ENCODE measurements at places on chromosomes 11 and 22. TPM values are rescaled to one million over a fixed set of nuclear protein-coding genes. Genes with fewer than 3 reads are reported as not detected.

DNA sequence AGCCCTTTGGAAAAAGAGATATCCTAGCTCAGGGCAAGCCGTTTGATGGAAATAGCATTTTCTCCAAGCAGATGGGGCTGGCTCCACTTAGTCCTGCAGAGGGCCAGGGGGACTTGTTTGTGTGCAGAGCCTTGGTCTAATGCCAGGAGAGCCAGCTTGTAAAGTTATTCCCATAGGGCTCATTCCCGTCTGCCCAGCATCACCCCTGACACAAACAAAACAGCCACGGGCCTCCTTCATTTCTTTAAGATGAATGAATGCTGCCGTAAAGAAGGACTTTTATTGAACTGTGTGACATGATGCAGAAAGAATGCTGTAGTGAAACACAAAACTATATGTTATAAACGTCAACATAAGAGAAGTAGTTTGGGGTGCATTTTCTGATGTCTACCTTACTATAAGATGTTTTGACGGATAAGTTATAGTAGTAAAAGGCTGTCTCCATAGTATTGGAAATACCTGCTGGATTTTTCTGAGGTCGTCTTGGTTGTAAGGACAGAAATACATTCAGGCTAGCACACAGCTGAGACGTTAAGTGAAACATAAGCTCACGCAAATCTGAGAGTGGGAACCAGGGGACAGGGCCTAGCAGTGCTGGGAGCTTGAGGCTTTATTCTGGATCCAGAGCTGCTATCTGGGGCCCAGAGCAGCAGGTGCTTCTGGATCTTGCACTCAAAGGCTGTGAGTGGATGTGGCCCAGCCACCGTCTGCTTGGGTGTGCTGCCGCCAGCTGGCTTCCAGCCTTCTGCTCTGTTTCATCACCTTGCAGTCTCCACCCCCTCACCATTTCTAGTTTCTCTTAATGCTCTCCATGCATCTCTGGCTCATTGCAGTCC lies 53.3 kb downstream of the NCAM1 start:
- no peak for DNase-seq

DNA sequence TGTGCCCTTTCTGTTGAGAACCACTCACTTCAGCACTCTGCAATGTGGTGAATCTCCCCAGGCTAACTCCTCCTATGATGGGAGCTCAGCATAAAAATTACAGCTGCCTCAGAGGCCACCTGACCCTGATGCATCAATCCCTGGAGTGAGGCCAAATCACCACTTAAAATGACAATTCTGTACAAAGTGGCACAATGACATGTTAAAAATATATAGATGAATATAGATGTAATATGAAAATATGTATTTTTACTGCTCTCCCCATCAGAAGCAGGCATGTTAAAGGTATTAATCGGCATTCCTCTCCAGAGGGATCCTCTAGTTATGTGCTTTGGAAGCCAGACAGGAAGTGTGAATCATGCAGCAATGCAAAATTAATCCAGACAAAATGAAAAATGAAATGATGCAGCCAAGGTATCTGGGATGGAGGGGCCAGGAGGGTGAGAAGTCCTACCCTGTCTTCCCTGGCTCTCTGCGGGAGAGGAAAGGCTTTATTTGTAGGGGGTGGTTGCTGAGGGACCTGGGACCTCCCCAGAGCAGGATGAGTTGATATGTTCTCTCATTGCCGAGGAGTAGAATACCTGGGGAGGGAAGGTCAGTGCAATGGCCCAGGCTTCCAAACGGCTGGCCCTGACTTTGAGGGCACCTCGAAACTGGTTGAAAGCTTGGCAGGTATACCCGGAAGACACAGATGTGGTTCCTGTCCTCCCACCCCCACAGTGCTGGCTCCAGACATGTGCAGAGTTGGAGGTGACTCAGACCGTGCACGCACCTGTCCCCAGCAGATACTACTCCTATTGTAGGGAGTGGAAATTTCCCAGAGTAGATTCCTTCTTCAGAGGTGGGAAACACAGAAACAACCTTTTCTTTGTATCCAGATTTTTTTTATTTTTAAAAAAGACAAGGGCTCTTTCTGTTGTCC lies 347.9 kb upstream of the NCAM1 start:
- no peak for DNase-seq

- no peak for DNase-seq
These were observed 555.2 kb downstream of the SOX6 start for GRCh38 chr11:15801126-15801525.

- DNase-seq: no peak
These were observed 284.8 kb downstream of the ETS1 start for GRCh38 chr11:128302425-128303186.

GRCh38 chr11:47189100-47189834 lies 3.0 kb upstream of the PACSIN3 start:
- DNase-seq: no peak

- no peak for DNase-seq
These were observed 86.3 kb downstream of the ATXN10 start for GRCh38 chr22:45757936-45758335.

DNA sequence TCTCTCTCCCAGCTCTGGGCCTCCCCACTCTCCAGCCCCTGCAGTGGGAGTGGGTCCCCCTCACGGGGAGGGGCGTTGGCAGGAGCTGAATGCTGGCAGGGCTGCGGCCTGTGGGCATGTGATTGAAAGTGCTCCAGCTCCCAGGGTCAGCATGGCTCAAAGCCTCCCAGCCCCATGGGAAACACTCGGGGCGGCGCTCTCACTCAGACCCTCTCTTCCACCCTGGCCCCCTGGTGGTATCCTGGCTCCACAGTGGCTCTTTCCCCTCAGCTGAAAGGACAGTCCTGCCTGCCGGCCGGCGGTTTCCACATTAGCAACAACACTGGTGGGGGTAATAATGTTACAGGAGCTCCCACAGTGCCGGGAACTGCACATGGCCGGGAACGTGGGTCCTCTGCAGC lies 35.5 kb downstream of the POLR3H start:
- no peak for DNase-seq

DNA sequence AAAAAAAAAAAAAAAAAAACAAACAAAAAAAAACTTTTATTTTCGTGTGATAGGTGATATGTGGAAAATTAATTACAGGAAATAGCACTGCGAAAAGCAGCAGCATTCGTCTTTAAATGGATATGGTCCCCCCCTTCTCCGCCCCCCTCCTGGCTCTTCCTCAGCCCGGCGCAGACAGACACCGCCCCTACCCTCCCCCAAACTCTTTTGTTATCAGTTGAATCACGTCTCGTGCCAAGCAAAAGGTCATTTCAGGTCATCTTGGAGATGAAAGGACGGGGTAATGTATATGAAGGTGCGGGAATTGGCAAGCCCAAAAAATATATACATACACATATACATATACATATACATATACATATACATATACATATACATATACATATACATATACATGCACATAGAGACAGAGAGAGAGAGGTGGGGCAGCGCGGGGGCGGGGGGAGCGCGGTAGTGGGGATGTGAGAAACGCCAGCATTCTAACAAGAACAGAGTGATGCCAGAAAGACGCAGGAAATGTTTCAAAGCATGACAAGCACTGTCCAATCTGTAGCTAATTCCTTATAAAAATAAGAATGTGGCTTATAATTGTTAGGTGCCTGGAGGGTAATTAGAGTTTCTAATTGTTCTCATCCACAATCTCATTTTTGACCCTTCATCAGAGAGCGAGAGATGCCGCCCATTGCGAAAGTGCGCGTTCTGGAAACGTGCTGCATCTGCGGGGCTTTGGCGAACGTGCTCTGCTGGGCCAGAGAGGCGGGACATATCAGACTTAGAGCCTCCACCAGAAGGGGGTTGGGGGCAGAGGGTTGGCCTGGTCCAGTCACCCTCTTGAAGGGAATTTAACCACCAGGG lies 214.5 kb upstream of the UBASH3B start:
- no peak for DNase-seq

GRCh38 chr11:78603792-78604191 lies 29.1 kb upstream of the NARS2 start:
- no peak for DNase-seq

DNA sequence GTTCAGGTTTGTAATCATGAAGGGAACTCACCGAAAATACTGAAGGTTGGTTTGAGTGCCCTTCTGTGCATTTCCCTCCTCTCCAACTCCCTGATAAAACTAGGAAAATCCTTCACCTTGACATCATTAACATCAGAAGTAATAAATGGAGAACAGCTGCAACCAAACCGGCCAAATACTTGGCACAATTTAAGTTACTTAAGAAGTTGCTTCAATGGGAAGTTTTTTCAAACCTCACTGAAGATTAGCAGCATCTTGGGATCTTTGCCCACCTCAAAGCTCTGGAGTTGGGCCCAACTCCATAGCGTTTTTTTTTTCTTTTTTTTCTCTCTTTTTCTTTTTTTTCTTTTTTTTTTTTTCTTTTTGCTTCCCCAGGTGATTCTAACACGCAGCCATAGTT lies 784.8 kb downstream of the KCNA4 start:
- DNase-seq: no peak

GRCh38 chr11:75656044-75656727 lies 12.7 kb downstream of the MAP6 start:
- DNase-seq: no peak

DNA sequence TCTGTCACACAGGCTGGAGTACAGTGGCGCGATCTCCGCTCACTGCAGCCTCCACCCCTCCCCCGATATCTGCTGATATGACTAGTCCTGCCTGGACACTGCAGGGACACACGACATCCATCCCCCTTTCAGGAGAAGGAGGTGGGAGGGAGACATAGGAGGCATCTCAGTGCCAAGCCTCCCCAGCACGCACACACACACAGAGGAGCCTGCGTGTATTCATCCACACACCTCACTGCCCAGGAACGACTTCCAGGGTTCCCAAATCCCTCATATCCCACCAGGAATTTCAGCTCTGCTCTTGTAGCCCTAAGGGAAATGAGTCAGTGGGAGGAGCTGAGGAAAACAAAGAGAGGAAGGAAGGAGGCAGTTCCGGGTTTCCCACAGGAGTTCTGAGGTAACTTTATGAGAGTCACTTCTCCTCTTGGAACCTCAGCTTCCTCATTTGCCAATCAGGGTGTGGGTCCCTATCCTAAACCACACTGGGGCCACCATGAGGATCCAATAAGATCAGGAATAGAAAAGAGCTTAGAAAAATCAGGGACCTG lies 37.2 kb upstream of the ACER3 start:
- DNase-seq: no peak

DNA sequence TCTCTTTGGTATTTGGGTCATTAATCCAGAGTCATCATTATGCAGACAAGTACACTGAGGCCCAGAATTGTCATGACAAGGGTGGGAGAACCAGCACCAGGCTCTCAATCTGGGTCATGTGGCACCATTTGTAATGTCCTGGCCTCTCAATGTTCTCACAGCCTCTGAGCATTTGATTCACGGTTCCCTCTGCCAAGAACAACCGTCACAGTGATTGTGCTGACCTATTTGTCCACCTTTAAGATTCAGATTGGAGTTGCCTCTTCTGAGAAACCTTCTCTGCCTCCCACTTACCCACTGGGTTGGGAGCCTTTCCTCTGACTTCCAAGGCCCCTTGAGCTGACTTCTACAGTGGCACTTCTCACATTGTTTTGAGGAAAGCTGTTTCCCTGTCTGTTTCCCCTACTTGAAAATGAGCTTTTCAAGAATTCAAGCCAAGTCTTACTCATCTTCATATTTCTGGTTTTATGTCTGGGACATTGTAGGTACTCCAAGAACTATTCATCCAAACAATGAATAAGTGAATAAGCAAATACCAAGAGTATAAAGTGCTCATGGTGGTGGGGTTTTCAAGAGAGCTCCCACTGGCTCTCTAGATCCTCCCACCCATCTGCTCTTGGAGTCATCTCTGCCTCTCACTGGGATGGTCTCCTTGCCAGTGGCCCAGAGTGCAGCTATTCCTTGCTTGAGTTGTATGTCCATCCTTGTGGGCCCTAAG lies 126.4 kb upstream of the E2F8 start:
- DNase-seq: no peak

DNA sequence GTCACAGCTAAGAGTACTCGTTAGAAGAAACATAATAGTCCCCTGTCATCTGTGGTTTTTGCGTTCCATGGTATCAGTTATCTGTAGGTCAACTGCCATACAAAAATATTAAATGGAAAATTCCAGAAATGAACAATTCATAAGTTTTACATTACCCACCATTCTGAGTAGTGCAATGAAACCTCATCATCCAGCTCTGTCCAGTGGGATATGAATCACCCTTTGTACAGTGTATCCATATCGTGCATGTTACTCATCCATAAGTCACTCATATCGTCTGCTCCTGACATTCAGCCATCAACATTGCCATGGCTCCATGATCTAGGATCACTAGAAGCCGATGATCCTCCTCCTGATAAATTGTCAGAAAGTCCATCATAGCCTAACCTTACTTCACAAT lies 174.9 kb upstream of the C11orf87 start:
- no peak for DNase-seq

DNA sequence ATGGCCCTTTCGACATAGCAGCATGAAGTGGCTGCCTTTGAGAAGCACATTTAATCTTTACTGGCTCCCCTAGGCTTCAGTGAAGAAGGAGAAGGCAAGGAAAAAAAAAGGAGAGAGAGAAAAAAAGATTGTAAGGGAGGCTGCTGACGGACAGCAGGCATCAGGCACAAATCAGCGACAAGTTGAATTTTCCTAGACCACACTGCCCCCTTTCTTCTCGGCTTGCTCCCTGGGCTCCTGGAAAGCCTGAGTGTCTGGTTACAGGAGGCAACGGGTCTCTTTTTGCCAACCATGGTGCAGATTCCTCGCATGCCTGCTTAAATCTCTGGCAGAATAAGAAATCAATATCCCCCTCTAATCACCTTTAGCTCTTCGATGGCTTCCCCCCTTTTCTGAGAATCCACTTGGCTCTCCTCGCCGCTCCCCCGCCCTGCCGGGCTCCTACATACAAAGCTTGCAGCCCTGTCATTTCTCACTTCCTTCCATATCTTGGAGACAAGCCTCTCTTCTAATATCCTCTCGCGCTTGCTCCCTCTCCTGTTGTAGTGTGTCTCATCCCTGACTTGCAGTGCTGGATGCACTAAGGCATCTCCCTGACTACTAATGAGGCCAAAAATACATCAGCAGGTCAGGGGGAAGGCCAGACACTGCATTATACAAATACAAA lies 14.3 kb downstream of the BLID start:
- DNase-seq: no peak

- no peak for DNase-seq
These were observed 813 bp upstream of the BTBD10 start for GRCh38 chr11:13463779-13464290.

Gene LRP4
- 0.16 TPM for total RNA-seq

Gene RIMBP3B
- total RNA-seq: 0.16 TPM

Gene SCUBE2
- total RNA-seq: not detected

Gene MEI1
- 28.9 TPM for total RNA-seq

Gene BACE1
- total RNA-seq: not detected

Gene BRSK2
- 0.11 TPM for total RNA-seq

Gene SLC22A9
- not detected for total RNA-seq

Gene SCGB1A1
- total RNA-seq: not detected

Gene ARL2
- total RNA-seq: 65.6 TPM
